ENCODE measurements at places on chromosomes 1 and 21. TPM values are rescaled to one million over a fixed set of nuclear protein-coding genes. Genes with fewer than 3 reads are reported as not detected.

GRCh38 chr1:8873001-8873400, 5.5 kb downstream of the ENO1 start:
- DNase-seq, result no peak

GRCh38 chr21:16837721-16838120, 675.1 kb upstream of the CXADR start:
- no peak for DNase-seq

DNA sequence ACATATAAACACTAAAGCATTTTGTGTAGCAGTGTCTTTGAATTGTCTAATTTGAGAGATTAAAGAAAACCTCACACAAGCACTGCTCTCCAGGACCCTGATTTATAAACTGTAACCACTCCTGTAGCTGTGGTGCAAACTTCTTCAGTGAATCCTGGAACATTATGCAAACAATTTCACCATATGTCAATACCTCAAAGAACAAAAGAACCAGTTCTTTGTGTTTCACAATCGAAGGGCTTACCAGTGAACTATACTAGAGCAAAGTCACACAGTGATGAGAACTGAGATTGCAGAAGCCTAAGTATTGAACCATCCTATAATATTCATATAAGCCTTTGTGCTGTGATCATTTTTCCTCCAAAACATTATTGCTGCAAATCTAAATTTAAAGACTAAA, 21.5 kb downstream of the DPH5 start:
- DNase-seq, result no peak

DNA sequence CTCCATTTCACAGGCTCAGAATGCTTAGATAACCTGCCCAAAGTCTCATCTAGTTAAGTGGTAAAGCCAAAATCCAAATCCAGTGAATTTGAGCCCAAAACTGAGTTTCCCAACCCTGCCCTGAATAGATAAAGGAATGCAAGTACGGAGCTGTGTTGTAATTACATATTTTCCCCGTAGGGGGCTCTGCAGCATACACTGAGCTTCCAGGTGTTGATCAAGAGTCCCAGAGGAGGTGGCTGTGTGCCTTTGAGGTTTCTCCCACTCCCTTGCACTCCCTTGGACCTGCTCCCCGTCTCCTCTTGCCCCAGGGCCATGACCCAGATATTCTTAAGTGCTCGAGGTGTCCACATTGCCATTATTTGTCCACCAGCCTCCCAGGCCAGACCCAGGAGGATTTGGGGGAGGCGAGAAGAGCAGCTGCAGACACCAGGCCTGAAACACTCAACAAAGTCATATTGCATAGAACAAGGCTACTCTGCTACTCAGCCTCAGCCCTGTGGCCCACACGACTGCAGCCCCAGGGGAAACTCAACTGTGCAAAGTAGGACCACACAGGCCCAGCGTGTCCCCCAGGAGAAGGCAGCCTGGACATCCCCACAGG, 18.4 kb upstream of the LY9 start:
- DNase-seq, result no peak

DNA sequence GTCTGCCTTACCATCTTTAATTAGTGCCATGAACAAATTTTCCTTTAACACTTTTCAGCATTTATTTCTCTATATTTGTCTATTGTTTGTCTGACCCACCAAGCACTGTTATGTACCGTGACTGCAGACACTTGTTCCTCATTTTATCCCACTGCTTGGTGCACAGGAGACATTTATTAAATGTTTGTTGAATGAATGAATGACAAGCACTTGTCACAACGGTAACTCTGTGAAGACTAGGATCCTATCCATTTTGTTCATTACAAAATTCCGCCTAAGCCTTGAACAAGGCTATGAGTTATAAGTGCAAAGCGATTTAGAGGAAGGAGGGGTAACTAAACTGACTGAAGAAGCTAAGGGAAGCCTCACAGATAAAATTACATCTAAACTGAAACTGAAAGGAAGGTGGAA, 379 bp upstream of the STRIP1 start:
- DNase-seq, result no peak

DNA sequence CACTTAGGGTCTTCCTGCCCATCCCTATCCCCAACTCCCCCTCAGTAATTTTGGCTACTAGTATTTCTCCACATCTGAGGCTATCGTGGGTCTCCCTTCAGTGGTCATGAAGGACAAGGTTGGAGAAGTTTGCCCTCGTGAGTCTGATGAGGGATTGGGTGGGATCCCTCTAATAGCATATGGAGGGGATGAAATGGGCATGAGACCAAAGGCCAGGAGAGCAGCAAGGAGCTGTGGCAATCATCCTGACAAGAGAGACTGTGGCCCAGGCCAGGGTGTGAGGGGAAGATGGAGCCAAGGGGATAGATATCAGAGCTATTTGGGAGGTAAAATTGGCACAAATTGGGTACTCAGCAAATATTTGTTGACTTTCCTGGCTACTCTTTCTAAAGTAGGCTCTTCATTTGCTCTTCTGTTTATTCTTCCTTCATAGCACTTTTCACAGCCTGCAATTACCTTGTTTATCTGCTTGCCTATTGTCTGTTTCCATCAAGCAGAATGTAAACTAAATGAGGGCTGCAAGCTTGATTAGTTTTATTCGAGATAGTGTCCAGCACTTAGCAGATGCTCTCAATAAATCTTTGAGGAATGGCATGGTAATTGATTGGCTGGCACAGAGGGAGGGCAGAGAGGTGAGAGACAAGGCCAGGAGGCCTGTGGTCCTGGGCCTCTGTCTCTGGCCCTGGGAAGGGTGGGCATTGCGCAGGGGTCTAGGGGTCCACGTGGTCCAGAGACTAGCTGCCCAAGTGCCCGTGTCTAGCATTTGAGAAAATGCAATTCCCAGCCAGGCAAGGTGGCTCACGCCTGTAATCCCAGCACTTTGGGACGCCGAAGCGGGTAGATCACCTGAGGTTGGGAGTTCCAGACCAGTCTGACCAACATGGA, 1.5 kb upstream of the PLK3 start:
- no peak for DNase-seq

DNA sequence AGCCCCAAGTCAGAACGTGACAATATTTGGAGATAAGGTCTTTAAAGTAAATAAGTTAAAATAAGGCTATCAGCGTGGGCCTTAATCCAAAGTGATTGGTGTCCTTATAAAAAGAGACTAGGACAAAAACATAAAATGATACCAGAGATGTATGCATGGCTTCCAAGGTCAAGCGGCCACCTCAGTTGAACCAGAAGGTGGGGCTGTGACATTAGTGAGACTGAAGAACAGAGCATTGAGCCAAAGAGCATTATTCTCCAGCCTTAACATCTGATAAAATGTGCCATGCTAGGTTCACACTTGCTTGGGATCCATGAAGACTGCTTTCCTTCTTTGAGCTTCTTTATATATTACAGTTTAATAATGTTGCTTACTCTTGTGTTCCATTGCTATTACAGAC, 554.6 kb downstream of the PLA2G4A start:
- no peak for DNase-seq

LRRC3 gene
- 6.6 TPM for polyA plus RNA-seq

GRCh38 chr1:200945111-200945510, 50.4 kb downstream of the INAVA start:
- no peak for DNase-seq

A3GALT2 gene
- polyA plus RNA-seq, result not detected

GRCh38 chr1:8987881-8988617, 38.2 kb downstream of the SLC2A7 start:
- no peak for DNase-seq

DNA sequence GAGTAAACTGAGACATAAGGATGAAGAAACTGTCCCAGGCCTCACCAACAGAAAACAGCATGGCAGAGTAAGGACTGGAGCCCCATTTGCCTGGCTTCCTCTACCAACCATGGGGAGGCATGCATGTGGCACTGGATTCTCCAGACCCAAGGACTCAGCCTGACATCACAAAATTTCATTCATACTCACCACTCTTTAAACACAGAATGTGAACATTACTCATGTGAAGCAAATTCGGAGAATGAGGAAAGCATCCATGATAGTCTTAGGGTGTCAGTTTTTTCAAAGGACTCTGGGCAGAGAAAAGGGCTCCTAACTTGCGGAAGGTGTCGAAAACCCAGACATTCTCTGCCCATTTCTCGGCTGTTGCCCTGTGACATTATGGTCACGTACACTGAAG, 83.9 kb downstream of the PCNX2 start:
- no peak for DNase-seq

PTPN7 gene
- 0.69 TPM for polyA plus RNA-seq

DISP3 gene
- 1.0 TPM for polyA plus RNA-seq

DNA sequence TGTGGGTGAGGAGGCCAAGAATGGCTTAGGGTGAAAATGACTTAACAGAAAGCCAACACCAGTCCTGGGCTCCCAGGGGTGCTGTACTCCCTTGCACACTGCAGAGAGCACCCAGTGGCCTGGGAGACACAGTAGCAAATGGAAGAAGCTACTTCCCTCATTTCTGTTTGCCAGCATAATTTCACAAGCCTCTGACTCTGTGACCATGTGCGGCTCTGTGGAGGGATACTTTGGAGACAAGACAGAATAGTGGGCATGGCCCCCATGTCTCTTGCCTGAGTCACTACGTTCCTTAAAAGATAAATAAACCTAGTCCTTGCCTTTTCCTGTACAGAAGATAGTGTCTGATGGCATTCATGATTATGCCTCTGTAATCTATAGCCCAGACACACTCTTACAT, 38.1 kb downstream of the TRIM62 start:
- DNase-seq, result no peak

EPRS1 gene
- polyA plus RNA-seq, result 127 TPM

RGS4 gene
- 13.1 TPM for polyA plus RNA-seq

DNA sequence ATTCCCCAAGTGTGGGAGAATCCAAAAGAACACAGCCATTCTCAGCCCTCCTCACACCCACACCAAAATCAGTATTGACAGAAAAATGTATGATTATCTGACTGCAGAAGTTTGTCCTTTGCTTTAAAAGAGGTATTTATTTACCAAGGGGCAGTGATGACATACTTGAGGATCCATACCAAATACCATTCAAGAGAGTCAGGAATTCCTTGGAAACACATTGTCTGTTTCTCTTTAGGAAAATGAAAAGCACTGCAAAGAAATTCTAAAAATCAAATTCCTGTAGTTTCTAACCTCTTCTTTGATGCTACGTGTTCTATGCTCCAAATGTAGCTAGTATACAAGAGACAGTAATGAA, 509.6 kb upstream of the CXADR start:
- DNase-seq, result no peak

DNA sequence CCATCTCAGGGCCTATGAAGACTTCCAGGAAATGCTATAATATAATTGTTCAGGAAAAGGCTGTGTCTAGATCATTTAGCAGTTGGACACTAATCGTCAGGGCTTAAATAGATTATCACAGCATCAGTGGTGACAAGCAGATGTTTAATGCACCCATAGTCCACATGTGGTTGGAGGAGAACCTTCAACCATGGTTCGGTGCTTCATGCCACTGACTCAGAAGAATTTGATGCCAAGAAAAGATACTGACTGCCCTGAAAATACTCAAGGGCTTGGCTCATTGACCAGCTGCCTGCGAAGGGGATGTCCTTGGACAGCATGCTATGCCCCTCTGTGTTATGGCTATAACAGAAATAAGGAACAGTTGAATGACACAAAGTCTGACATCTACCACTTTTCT, 175.7 kb downstream of the HHIPL2 start:
- no peak for DNase-seq

NGF gene
- 2.8 TPM for polyA plus RNA-seq

DNA sequence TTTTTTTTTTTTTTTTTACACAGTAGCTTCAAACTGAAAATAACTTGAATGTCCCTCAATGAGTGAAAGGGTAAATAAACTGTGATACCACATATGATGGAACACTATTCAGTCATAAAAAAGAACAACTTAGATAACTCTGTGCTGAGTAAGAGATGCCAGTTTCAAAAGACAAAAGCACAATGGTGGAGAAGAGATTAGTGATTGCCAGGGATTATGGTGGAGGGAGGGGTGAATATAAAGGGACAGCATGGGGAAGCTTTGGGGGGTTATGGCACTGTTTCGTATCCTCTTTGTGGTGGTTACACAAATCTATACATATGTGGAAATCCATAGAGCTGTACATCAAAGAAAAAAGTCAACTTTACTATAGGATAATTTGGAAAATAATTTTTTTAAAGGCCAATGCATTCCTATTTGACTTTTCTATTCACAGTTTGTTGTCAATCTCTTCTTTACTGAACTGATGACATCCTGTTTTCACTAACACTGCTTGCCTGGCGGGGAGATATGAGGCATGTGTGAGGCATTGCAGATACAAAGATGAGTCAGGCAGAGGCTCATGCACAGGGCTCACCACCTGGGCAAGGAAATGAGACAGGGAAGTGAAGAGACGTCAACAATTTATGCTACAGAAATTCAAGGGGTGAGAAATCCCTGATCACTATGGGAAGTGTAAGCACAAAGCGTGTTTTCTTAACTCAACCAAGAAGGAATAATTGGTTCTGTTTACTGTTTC, 302.7 kb downstream of the DUSP10 start:
- no peak for DNase-seq

TRAF3IP3 gene
- 2.6 TPM for polyA plus RNA-seq

TDRD10 gene
- 2.6 TPM for polyA plus RNA-seq

ATP1A4 gene
- polyA plus RNA-seq, result not detected

All from left renal pelvis (tissue), 4 donors.